T-helper 17 cell (primary cell): ENCODE measurements at places on chromosomes 1 and 21. TPM values are rescaled to one million over a fixed set of nuclear protein-coding genes. Genes with fewer than 3 reads are reported as not detected.

ERICH3 gene
- total RNA-seq, result not detected

SLC16A4 gene
- 0.29 TPM for total RNA-seq

FASLG gene
- total RNA-seq, result 0.47 TPM

GJB5 gene
- not detected for total RNA-seq

VWA1 gene
- not detected for total RNA-seq

PLA2G2A gene
- total RNA-seq, result not detected

DNA sequence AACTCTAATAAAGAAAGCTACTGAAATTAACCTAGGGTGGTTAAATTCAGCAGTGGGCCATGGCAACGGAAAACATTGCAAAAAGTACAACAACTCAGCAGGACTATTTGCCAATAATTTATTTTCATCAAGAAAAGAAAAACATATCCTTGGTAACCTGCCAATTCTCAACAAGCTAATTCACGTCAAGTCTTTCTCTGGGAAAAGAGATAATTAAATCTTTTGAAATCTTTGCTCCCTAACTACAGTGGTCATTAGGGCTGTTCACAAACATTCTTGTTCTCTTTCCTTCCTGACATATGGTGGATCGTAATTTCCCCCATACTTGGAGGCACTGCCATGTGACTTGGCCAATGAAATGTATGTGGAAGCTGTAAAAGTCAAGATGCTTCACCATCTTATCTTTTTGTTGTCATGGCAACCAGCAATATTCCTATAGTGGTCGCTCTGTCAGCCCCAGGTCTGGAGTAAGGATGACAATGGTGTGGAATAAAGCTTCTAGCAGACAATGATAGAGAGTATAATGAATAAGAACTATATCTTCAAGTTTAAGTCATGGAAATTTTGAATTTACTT lies 29.6 kb upstream of the ZNF326 start:
- DNase-seq, result no peak

- DNase-seq, result no peak
Measured at GRCh38 chr1:225146478-225146877, 217.0 kb downstream of the DNAH14 start.

GRCh38 chr1:205449750-205450443 lies 5.9 kb downstream of the BLACAT1 start:
- DNase-seq, result no peak

DNA sequence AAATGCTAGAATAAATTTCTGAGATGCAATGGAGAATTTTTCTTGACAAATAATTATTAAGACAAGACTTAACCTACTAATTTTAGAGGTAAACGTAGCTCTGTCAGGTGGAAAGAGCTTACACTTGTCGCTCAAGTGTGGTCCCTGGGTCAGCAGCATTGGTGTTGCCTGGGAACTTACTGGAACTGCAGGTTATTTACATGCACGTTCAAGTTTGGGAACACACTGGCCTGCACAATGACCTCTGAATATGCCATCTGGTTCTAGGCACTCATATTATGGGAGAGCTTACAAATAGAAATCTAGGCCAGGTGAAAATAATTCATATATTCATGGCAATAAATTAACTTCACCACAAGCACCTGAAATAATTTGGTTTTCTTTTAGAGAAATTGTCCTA lies 88.5 kb upstream of the BCL9 start:
- DNase-seq, result no peak

- no peak for DNase-seq
Measured at GRCh38 chr1:209199822-209200221, 383.7 kb upstream of the CAMK1G start.

DNA sequence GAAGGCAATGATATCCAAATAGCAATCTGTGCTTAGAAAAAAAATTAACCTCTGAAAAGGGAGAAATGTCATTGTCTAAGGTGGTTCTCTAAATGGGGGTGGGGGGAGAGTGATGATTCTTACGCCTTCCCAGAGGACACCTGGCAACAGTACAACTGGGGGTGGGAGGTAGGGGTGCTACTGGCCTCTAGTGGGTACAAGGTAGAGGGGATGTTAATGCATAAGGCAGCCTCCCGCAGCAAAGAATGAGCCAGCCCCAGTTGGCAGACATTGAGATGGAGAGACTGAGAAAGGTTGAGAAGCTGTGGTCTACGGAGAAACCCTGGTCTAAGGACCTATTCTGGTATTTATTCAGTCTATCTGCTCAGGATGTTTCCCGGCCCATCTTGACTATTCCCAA lies 472.2 kb upstream of the RUNX1 start:
- no peak for DNase-seq

GRCh38 chr1:110210604-110211495 lies 736 bp downstream of the KCNC4 start:
- DNase-seq, result peak; percentile 26

- DNase-seq, result no peak
Measured at GRCh38 chr1:185368913-185369491, 52.0 kb upstream of the IVNS1ABP start.

DNA sequence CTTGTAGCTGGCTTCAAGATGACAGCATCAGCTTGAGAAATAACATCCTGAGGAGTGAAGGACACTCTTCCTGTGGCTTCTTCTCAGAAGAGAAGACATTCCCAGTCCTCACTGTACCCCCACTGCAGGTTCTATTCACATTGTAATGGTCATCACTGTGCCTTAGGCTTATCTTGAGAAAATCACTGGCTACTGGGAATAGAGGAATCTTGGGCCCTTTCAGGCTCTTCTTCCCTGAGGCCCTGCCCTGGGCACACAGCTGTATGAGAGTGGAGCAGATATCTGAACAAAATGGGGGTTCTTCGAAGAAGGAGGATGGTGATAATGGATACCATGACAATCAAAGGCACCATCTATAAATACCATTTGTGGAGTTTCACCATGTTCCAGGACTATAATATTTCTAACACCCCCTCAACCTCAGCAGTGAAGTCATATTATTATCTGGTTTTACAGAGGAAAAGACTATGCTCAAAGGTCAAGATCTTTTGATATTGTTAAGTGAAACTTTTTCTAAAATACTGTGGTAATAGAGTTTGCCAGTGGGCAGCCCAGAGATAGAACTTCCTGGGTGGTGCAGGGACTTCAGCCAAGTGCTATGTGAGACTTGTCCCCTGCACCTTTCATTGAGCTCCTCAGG lies 143.1 kb upstream of the KCNE2 start:
- no peak for DNase-seq

GRCh38 chr1:31761883-31762282 lies 2.3 kb downstream of the ADGRB2 start:
- DNase-seq, result no peak

- no peak for DNase-seq
Measured at GRCh38 chr1:190179817-190180216, 297.8 kb downstream of the BRINP3 start.

DNA sequence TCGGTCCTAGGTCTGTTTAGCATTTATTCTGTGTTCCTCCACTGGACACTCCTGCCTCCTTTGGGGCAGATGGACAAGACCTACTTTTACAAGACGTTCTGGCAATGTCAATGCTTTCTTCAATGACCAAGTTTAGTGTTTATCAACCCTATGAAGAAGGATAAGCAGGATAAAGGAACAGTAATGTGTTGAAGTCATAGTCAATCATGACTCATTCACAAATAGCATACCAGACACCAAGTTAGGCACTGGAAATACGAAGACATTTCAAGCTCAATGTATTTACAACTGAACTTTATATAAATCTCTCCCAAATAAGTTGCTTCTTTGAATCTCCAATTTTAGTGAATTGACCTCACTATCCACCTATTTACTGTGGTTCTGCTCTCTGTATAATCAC lies 4.8 kb upstream of the SLC35D1 start:
- no peak for DNase-seq
